ENCODE measurements at places on chromosomes 6 and 20.
A peak's percentile ranks its signal among the peaks of the same experiment; 100 is the strongest.

GRCh38 chr6:169158174-169158573 lies 95.5 kb downstream of the THBS2 start:
- no peak for DNase-seq

GRCh38 chr6:118776607-118777549 lies 117.1 kb upstream of the ASF1A start:
- DNase-seq, result peak; percentile 92

- DNase-seq, result no peak
These were observed 14.6 kb upstream of the CST3 start for GRCh38 chr20:23652371-23652770.

DNA sequence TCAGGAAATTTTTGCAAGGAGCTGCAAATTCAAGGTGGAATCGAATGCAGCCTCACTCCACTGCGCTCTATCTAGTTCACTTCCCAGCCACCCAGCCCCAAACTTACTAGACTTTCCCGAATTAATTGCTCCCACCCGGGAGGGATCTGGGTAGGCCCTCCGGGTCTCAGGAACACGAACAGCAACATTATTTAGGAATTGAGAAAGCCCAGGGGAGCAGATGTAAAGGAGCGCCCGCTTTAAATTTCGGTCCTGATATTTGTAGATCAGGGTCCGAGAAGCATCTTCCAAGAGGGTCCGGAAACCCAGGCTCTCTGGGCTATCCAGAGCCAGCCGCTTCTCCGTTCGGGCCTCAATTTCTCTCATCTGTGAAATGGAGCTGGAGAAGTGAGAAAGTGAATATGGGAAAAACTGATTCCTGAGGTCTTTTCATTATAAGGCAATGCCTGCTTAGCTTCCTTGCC lies 490 bp upstream of the ID1 start:
- no peak for DNase-seq

DNA sequence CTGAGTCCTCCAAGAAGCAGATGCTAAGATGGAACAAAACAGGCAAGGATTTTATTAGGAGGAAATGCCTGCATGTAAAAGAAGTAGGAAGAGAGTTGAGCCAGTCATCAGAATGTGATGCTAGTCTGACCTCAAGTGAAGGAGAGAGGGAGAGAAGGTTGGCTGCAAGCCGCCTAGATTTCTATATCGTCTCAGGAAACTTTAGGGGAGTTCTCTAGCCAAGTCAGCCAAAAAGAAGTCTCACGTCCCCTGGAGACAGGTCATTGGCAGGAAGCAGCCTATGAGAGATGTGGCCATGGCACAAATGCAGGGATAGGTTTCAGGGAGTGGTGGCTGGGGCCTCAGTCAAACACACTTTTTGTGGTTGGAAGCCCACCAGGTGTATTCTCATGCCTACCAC lies 378.0 kb downstream of the CD109 start:
- DNase-seq, result no peak

DNA sequence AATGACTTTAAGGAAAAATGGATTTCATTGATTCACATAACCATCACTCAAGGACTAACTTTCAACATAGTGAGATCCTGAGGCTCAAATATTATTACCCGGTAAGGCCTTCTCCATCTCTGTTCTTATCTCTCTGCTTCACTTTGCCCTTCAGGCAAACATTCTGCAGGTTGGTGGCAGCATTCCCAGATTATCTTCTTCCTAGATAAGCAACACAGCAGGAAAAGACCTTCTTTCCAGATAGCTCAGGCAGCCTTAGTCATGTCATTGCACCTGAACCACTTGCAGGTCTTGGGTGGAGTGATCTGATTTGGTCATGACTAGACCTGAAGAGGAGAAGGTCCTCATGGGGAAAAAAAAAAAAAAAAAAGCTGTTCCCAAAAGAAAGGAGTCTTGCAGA lies 5.3 kb upstream of the HIVEP2 start:
- DNase-seq, result no peak

GRCh38 chr6:139882234-139882633 lies 507.8 kb upstream of the CITED2 start:
- DNase-seq, result peak; percentile 50

- no peak for DNase-seq
These were observed 236.3 kb upstream of the ZNF217 start for GRCh38 chr20:53829724-53830521.

GRCh38 chr6:11606332-11606731 lies 68.8 kb downstream of the TMEM170B start:
- no peak for DNase-seq

- DNase-seq, result no peak
These were observed 32.3 kb upstream of the DUSP22 start for GRCh38 chr6:259901-260508.

DNA sequence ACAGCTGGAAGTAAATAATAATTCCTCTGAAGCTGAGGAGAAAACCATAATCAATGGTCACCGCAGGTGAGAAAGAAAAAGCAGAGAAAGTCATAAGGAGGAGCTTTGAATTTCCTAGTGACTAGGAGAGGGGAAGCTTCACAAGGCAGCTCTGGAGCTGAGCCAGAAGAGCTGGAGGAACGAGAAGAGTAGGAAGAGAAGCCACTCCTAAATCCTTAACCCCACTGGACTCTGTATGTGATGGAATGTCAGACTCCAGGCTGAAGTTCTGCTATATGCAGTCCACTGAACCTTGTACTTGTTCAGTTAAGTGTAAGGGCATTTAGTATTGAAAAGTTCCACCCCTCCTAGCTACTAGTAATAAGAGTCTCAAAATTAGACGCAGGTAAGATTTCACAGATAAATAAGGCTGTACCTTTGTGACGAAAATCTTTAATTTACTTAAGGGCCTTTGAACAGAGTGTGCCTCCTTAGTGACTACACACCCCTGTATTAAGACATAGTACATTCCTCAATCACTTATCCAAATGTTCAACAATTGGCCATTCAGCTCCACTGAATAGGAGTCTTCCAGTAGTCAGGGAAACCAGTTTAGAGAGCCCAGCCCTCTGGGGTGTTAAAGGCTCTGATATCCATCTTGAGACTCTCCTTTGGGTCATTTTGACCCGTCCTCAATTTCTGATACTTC lies 71.4 kb upstream of the UFL1 start:
- no peak for DNase-seq

DNA sequence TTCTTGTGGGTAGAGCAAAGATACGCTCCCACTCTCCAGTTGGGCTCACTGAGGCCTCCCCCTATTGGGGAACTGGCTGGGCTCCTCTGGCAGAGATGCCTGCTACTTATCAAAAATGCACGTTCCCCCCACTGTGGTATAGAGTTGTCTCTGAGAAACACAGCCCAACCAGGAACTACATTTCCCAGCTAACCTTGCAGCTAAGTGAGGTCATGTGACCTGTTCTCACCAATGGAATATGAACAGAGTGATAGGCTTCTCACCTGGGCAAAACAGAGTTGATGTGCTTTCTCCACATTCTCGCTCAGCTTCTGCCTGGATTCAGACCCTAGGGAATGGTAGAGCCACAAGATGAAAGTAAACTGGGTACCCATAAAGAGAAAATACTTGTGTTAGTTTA lies 49.1 kb upstream of the PTPRT start:
- no peak for DNase-seq

GRCh38 chr6:166620478-166621113 lies 6.5 kb downstream of the RPS6KA2 start:
- DNase-seq, result no peak

DNA sequence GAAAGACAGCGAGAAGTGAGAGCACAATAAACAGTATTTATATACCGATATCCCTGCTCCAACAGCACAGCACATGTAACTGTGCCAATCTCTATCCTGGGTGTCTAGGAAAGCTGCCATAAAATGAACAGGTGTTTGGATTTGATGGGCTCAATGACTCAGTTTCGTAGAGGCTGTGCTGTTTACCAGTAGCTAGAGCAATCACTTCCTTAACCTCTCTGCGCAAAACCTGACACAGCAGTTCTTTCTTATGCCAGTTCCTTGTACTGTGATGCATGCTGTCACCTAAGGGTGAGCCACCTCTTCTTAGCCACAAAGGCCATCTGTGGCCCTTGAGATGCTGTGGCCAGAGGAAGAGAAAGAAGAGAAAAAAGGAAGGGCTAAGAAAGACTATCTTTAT lies 59.3 kb downstream of the SHPRH start:
- DNase-seq, result no peak

- no peak for DNase-seq
These were observed 150.7 kb upstream of the GMDS start for GRCh38 chr6:2396042-2396657.

GRCh38 chr6:13526727-13527670 lies 39.6 kb upstream of the GFOD1 start:
- DNase-seq, result peak; percentile 40

GRCh38 chr6:36297511-36297910 lies 27.7 kb downstream of the PNPLA1 start:
- no peak for DNase-seq

DNA sequence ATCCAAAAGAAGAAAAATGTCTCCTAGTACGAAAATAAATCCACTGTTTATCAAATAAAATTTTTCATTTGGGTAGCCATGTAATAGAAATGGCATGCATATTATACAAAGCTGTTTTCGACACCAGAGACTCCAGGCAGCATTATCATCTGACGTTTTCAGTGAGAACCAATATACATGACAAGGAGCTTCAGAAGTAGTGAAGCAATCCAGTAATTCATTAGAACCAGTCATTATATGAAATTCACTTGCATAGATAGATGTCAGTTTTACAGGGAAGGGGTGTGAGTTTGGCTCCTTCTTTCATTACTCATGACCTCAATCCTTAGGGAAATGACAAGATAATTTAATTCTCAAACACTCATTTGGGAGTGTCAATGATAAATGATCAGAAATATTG lies 14.7 kb downstream of the HTR1B start:
- DNase-seq, result no peak

GRCh38 chr6:128519132-128519930 lies 1.1 kb downstream of the PTPRK start:
- DNase-seq, result no peak

GRCh38 chr6:145733207-145733606 lies 2.1 kb downstream of the EPM2A start:
- no peak for DNase-seq

- DNase-seq, result no peak
These were observed 4.6 kb downstream of the AFDN start for GRCh38 chr6:167831281-167831828.

DNA sequence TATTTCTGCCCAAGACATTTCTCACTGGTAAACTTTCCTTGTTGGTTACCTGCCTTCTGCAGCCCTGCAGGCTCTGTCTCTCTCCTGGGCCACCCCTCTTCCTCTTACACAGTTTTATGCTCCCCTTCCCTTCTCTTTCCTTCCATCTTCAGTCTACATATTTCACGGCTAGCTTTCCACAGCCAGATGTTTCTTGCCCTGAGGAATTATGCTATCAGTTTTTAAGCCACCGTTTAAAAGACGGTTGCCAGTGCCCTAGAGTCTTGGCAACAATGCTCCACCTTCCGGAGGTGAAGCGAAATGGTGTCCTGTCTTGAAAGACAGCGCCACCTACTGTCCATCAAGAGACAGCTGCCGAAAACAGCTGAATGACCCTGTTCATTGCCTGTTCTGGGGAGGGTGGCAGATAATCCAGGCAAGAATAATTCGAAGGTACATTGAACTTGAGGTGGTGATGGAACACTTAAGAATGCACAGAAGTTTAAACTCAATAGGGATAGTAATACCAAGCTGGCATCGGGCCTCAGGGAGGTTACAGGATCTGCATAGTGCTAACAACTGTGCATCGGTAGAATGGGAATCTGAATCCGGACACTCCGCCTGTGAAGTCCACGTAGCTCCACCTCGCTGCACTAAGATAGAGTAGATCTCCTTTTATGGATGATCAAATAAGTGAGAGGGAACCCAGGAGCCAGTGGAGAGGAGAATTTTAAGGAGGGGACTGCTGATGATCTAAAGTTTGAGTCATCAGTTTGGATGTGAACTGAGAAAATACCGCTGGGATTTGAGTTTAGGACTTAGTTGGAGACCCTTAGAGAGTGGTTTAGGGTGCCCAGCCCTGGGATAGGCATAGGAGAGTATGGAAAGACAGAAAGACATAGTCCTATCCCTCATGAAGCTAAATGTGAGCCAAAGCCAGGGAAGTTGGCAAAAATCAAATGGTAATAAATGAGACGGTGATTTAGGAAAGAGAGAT lies 4.8 kb upstream of the TRIM40 start:
- DNase-seq, result peak; percentile 72

DNA sequence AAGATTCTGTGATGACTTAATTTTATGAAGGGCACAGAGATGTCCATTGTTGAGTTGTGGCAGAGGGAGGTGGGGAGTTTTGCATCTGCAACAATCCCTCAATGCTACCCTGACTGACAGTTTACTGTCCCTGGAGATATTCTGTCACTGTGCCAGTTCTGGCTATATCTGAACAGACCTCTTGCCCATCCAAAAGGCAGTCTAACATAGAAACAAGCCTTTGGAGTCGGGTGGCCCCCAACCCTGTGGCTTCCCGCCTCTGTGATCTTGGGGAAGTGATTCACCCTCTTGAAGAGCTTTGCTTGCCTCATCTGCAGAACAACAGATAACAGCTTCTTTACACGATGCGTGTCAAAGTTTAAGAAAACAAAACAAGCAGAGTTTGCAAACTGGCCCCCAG lies 3.8 kb upstream of the E2F1 start:
- DNase-seq, result no peak

DNA sequence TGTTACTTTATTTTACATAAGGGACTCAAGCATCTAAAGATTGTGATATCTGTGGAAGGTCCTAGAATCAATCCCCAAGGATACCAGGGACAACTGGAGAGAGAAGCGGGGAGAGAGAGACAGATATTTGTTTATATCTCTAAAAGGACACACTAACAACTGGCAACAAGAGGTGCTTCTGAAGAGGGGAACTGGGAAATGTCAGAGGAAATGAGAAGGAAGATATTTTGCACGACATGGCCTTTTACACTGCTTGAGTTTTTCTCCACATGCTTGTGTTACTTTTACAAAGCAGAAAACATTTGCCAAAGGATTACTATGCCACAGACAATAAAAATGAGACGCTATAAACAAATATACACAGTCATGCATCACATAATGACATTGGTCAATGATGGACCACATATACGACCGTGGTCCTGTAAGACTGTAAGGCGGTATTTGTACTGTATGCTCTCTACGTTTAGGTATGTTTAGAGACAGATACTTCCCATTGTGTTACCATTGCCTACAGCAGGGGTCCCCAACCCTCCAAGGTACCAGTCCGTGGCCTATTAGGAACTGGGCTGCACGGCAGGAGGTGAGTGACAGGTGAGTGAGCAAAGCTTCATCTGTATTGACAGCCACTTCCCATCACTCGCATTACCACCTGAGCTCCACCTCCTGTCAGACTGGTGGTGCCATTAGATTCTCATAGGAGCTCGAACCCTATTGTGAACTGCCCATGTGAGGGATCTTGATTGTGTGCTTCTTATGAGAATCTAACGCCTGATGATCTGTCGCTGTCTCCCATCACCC lies 64.6 kb upstream of the PTPN1 start:
- DNase-seq, result no peak

Data from HS-27A (cell line).